ENCODE measurements at places on chromosomes 4 and X.

DNA sequence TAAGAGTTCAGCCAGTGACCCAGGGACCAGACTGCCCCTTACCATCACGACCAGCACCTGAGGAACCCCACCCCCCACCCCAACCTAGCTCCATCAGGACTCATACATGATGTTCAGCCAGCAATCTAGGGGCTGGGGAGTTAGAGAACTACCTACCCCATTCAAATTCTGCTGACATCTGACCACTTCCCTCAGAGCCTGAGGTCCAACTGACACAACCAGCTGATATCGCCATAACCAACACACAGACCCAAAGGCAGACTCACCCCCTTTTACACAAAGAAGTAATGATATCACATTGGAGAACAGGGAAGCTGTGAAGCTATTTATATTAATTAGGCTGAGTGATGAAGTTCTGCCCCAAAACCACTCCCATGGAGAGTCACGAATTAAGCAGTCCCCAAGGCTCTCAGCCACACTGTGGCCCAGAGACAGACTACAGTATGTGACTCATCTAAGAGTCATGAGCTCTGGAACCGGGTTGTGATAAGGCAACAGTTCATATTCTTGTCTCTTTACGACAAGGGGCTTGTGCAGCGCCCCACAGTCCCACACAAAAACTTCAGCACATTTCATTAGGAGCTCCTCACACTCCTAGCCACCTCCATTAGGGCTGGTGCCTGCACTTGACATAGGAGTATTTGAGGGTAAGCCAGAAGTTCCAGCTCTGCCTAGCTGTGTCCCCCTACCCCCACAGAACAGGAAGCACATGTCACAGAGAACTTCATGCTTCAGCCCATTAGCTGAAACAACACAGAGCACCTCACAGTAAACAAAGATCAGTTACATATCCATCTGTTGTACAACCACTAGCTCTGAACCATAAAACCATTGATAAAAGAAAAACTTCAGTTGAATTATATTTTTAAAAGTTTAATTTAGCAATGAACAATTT, 184.7 kb upstream of the ZCCHC13 start:
- DNase-seq = no peak

GRCh38 chr4:55437356-55437796, 41.6 kb downstream of the TMEM165 start:
- DNase-seq = no peak

DNA sequence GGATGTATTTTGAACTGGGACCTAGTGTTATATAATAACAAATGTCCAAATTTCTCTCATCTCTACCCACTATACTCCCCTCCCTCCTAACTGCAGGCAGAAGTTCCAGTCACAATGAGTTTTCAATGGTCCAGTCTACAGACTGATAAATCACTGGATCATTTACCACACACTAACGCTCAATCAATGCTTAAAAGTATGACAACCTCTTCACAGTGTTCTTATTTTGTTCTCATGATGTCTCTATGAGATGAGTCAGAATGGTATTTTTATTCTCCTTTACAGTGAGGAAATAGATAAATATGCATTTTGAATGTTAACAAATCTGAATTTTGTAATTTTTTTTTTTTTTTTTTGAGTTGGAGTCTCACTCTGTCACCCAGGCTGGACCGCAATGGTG, 83.7 kb upstream of the ETNPPL start:
- no peak for DNase-seq

GRCh38 chr4:36235306-36235705, 9.0 kb downstream of the ARAP2 start:
- DNase-seq = no peak

DNA sequence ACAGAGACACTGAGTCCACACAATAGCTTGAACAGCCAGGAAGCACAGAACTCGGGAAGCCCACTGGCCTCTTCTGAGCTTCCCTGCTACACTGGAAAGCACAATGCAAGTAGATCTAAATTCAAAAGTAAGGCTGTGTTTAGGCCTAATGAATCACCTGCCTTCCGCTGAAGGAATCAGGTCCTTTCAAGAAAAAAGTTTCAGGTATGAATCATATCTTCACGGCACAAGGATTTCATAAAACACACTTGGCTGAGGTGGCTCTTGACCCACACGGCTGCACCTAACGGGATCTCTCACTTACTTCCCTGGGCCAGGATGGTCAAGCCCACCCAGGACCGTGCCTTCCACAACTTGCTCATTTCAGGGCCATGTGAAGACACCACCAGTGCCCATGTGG, 59.3 kb downstream of the IRF2 start:
- no peak for DNase-seq

DNA sequence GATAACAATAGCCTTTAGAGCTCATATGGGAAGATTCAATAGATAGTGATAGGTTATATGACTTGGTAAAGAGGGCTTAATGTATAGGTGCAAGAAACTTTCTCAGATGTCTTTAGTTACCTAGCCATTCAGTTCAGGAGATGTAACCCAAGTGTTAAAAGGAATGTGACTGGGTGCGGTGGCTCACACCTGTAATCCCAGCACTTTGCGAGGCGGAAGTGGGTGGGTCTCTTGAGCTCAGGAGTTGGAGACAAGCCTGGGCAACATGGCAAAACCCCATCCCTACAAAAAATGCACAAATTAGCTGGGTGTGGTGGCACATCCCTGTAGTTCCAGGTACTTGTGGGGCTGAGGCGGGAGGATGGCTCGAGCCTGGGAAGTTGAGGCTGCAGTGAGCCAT, 7.9 kb downstream of the TET2 start:
- DNase-seq = no peak

- peak; percentile 71 for DNase-seq
Measured at GRCh38 chr4:153507310-153508073, 41.3 kb downstream of the TMEM131L start.

GRCh38 chrX:56785442-56785841, 56.4 kb downstream of the NBDY start:
- DNase-seq = no peak

- DNase-seq = no peak
Measured at GRCh38 chr4:173076903-173077634, 91.5 kb upstream of the GALNT7 start.

- DNase-seq = no peak
Measured at GRCh38 chr4:13968723-13969122, 341.2 kb upstream of the BOD1L1 start.

GRCh38 chr4:26083987-26084386, 170.0 kb downstream of the SMIM20 start:
- no peak for DNase-seq

DNA sequence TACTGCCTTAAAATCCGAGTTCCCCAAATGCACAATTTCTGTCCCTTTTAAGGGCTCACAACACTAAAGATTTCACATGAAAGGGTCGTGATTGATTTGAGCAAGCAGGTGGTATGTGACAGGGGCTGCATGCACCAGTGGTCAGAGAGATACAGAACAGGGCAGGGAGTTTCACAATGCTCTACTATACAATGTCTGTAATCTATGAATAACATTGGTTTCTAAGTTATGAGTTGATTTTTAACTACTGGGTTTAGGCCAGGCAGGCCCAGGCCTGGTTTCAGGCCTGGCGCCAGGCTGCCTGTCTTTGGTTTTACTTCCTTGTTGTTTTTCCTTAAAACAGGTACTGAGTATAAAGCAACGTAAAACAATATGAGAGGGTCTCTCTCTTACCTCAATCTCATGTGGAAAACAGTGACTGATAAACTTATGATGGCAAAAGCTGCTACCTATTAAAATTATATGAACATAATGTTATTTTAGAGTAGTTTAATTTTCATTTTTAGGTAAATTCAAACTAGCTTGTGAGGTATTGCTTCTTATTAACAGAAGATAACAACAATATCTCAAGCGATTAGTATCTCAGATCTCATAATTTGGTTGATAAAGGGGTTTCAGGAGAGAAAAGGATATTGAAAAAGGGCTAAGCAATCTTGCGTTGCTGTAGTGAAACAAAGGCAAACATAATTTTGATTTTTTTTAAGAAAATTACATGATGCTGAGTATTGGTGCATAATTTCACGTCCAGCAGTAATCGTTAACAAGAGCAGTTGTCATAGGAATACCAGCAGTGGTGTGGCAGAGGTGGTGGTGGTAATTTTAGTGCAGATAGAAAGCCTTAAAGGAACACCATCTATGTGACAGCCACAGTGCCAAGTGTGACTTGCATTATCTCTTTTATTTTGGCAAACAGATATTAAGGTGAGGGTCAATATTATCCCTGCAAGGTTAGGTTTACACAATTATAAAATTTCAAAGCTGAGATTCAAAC, 944.4 kb upstream of the GRID2 start:
- no peak for DNase-seq

DNA sequence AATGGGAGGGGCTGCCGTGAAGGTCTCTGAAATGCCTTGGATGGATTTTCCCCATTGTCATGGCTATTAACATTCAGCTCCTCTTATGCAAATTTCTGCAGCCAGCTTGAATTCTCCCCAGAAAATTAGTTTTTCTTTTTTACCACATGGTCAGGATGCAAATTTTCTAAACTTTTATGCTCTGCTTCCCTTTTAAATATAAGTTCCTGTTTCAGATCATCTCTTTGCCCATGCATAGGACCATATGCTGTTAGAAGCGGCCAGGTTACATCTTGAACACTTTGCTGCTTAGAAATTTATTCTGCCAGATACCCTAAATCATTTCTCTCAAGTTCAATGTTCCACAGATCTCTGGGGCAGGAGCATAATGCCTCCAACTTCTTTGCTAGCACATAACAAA, 13.8 kb upstream of the CLDN34 start:
- no peak for DNase-seq

- no peak for DNase-seq
Measured at GRCh38 chr4:69497076-69497475, 1.4 kb upstream of the UGT2B4 start.

GRCh38 chrX:96619588-96619987, 65.1 kb upstream of the DIAPH2 start:
- DNase-seq = no peak

DNA sequence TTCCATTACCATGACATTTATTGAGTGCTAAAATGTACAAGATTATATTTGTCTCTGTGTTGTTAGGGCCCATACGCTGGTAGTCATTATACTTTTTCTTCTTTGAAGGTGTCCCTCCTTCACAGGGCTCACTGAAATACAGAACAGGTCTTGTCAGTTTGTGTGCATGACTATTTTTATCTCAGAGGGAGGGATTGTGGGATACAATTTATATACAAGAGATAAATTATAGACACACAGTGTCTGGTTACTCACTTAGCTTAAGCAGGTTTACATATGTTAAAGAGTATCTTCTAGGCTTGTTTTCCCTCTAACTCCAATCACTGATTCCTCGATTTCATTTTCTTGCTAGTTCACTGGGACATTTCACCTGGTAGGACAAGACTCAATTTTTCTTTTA, 143.3 kb upstream of the GUCY1A1 start:
- DNase-seq = no peak

DNA sequence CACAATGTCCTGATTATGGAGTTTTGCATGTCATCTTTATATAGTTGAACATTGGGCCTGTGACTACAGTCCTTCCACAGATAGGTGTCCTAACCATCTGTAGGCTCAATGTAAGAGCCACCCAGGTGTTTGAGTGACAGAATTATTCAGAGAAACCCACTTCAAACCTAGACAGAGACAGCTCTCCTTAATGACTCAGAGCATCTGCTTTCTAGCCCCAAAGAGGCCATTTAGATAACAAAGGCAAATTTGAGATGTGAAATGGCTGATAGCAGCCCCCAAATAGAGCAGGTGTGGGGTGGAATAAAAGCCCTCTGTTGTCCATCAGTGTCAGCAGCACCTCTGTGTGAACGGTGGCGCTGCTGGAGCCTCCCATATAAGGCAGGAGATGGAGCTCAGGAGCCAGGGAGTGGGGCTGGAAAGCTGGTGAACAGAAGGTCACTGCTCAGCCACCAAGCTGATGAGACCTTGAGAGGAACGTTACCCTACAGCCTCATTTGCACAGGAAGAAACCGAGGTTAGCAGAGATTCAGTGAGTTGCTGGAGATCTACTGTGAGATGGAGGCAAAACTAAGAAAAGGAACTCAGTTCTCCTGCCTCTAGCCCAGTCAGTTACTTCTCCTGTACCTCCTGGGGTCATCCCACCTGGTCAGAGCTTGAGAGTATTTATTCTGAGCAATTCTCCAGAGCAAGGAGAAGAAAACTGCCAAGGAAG, 153.3 kb upstream of the LNX1 start:
- DNase-seq = no peak

DNA sequence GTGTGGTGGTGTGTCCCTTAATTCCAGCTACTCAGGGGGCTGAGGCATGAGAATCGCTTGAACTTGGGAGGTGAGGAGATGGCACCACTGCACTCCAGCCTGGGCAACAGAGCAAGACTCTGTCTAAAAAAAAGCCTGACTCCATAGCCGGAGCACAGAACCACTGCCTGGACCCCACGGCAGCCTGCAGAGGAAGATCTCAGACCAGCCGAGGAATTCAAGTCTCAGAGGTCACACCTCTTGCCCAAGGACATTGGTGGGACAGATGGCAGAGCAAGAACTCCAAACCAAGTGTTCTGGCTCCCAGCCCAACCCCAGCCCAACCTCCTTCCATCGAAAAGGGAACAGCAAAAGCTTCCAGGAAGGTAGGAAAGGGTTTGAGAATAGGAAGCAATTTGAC, 70.8 kb downstream of the SMIM20 start:
- DNase-seq = no peak

GRCh38 chr4:183875251-183875825, 29.8 kb upstream of the STOX2 start:
- no peak for DNase-seq

- DNase-seq = no peak
Measured at GRCh38 chr4:24550441-24551175, 33.7 kb downstream of the DHX15 start.

DNA sequence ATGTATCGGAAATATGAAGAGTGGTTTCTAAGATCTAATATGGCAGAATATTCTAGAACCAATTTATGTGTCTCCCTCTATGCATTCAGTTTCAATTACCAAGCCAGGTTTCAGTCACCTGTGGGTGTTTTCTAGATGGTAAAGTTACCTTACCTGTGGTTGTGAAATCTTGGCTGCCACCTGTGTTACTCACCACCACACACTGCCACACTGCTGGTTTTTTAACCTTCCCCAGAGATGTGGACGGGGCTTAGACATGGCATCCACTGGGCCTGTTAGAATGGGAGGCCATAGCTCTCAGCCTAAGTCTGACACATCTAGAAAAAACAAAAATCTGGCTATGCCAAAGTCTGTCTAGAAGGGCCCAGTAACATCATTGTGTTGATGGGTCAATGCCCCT, 896.5 kb upstream of the PABPC4L start:
- no peak for DNase-seq

DNA sequence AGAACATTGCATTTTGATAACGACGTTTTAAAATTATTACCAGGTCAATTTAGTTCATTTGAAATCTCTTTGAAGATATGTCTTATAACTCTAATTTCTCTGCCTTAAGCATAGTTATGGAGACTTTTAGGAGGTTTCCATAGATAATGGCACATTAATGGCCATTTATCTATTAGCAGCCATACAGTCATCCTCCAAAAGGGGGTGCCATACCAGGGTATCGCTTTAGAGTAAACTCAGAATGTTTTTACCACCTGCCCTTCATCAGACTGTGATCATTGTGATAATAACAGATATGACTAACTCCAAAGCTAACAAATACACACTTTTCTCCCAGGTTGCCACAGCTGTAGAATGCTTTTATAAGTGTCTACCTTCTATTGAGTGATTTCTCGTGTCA, 461.5 kb downstream of the FSTL5 start:
- DNase-seq = no peak

- DNase-seq = no peak
Measured at GRCh38 chrX:109848461-109849050, 115.5 kb upstream of the ACSL4 start.

- no peak for DNase-seq
Measured at GRCh38 chr4:89316931-89317366, 9.3 kb upstream of the GPRIN3 start.
